OCI-LY7 (cell line): ENCODE measurements at places on chromosomes 3 and 15. TPM values are rescaled to one million over a fixed set of nuclear protein-coding genes. Genes with fewer than 3 reads are reported as not detected.

- DNase-seq, result no peak
Observed at GRCh38 chr15:51492528-51492927, 130.0 kb downstream of the DMXL2 start.

Gene RTP4
- not detected in 2 replicates for total RNA-seq

GRCh38 chr3:11739706-11740105, 96.0 kb upstream of the VGLL4 start:
- no peak for DNase-seq

Gene C3orf22
- total RNA-seq, result not detected in 2 replicates

DNA sequence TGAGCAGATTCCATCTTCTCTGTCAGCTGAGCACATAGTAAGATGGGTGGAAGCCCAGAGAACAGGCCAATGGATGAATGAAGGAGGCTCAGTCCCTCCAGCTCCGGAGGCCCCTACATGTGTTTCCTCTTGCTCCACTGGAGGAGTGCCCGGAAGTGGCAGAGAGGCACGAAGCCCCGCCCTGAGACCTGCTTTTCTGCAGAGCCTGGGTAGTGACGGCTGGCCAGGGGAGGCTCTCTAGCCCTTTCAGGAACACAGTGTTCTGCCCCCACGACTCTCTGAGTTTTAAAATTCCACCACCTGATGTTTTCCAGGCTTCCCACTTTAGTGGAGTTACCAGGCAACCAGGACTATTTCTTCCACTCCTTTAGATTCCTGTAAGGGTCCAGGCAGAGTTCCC, 149.4 kb upstream of the SLC6A11 start:
- peak; percentile 14 for DNase-seq

DNA sequence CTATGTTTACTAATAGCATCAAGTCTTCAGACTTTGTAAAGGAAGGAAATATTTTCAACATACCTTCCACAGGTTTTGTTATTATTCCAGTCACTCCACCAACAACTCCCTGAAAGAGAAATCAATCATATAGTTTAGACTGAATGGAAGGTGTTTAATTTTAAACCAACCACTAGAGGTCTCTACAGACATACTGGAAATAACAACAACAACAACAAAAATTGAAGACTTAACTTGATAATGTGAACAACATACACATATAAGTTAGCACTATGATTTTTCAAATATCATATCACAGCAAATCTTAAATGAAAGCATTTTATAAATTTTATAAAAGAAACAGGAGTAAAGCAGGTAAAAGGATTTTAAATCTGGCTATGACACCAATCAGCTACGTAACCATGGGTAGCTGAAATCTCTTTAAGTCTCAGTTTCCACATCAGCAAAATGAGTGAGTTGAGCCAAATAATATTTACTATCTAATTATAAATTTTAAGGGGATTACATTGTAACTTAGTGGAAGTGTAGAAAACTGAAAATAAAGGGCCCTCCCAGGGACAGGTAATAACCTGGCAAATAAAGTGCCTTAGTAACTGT, 188.2 kb downstream of the VPS13C start:
- peak; percentile 24 for DNase-seq

- no peak for DNase-seq
Observed at GRCh38 chr15:89435362-89435761, 61.0 kb downstream of the RHCG start.

DNA sequence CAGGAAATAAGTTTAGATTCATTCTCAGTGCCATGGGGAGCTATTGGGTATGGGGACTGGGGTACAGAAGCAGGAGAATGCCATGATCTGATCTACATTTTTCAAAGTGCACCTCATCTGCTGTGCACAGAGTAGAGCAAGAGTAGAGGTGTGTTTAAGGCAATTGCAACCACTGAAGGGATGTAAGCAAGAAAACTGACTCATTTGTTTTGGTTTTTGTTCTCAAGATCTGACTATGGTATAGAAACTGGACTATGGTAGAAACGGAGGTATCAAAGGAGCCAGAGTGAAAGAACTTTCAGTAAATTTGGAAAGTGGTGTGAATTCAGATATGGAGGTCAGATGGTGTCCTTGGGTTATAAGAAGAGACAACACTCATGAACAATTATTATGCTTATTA, 86.2 kb upstream of the CMSS1 start:
- no peak for DNase-seq

DNA sequence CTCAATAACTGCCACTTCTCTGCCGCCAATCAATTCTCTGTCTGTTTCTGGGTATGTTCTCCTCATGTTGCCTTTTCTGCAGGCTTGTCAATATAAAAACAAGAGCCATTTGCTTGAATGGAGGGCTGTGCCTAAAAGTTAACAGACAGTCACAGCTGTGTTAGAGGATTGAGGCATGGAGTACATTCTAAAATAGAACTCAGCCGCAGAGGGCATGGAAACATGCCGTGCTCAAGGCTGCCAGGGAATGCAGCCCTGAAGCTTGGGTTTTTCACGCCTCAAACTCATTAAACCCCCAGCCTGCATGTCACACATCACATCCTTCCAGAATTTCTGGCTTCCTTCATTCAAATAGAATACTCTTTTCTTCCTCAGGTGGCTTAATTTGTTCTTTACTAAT, 166.6 kb downstream of the TPRG1 start:
- DNase-seq, result no peak

Gene CSTA
- 0.70 TPM in 1 of 2 replicates, not detected in the other for total RNA-seq
